ENCODE measurements at places on chromosomes 6 and 20.

GRCh38 chr6:32152769-32153563 lies 975 bp upstream of the PPT2 start:
- no peak for DNase-seq

DNA sequence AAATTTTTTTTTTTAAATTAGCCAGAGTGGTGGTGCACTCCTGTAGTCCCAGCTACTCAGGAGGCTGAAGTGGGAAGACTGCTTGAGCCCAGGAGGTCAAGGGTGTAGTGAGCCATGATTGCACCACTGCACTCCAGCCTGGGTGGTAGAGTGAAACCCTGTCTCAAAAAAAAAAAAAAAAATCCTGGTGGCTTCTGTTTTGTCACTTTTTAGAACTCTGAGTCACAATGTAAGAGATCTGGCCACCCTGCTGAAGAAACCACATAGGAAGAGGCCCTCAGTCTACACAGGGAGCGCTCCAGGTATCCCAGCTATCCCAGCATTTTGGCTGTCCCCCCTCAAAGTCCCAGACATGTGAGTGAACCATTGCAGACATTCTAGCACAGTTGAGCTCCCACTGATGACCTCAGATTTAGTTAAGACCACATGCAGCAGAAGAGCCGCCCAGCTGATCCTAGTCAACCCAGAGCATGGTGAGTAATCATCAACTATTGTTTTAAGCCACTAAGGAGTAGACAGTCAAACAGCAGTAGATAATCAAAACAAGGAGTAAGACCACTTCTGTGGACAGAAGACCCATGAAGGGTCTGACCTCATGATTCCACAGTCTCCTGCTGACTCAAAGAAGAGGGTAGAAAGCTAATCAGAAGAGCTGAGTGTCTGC lies 12.7 kb upstream of the ARFGEF2 start:
- no peak for DNase-seq

DNA sequence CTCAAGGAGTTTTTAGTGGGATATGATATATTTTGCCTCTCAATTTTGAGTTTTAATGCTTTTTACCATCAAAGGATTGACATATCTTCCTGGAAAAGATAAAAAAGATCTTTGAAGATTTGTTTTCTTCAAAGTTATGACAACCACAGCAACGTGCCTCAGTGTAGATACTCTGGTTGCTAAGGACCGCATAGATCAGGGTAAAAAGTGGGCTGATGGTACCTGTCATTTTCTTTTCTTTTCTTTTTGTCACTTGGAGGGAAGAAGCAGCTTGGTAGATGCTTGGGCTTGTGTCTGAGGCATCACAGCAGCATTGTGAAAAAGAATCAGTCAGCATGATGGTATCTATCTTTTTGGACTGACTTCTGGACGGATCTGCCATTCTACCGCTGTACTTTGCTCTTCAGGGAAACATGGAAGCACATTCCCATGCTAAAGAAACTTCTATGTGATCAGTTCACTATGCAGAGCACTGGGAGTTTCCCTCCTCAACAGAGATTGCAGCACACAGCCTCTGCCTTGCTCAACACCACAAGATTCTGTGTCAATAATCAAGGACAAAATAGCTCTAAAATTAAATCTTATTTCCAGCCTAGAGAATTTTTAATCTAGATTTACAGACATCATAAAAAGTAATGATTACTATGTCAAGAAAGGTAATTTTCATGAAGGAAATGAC lies 54.8 kb upstream of the SGK1 start:
- no peak for DNase-seq

DNA sequence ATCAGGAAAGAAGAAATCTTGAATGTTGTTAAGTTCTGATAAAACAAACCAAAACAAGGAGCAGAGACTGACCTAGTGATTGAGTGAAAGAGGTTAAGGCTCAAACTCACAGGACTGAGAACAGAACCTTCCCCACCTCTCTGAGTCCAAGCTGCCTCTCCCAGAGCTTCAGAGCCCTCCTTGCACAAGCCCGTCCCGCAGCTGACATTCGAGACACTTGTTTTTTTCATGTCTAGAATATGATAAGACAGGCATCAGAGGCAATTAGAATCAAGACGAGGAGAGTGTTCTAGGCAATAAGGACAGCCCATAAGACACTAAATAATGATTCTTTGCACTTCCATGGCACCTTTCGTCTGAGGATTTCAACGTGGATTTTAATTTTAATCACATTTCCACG lies 140.6 kb downstream of the PXDC1 start:
- DNase-seq = no peak

DNA sequence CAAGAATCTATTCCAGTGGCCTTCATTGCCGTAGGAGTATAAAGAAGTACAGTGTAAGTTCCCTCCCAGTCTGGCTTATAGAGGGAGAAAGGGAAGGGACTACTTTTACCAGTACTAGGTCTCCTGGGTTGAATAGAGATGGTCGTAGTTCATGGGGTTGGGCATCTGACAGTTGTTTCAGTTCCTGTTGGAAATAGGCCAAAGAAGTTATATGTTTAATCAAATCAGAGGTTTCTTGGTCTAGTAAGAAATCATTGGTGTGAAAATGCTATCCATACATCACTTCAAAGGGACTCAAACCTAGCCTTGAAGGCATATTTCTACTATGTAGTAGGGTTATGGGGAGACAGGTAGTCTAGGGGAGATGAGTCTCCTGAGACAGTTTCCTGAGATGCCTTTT lies 45.6 kb upstream of the MAN1A1 start:
- no peak for DNase-seq

All from SJSA1 (cell line).